Urothelium cell line (cell line): ENCODE measurements at places on chromosomes 1 and 21.

DNA sequence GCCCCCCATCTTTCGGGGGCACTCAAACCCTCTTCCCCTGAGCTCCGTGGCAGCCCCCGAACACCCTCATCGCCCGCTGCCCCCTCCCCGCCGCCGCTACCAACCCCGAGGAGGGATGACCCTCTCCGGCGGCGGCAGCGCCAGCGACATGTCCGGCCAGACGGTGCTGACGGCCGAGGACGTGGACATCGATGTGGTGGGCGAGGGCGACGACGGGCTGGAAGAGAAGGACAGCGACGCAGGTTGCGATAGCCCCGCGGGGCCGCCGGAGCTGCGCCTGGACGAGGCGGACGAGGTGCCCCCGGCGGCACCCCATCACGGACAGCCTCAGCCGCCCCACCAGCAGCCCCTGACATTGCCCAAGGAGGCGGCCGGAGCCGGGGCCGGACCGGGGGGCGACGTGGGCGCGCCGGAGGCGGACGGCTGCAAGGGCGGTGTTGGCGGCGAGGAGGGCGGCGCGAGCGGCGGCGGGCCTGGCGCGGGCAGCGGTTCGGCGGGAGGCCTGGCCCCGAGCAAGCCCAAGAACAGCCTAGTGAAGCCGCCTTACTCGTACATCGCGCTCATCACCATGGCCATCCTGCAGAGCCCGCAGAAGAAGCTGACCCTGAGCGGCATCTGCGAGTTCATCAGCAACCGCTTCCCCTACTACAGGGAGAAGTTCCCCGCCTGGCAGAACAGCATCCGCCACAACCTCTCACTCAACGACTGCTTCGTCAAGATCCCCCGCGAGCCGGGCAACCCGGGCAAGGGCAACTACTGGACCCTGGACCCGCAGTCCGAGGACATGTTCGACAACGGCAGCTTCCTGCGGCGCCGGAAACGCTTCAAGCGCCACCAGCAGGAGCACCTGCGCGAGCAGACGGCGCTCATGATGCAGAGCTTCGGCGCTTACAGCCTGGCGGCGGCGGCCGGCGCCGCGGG, 837 bp downstream of the FOXD3 start:
- no peak for DNase-seq

DNA sequence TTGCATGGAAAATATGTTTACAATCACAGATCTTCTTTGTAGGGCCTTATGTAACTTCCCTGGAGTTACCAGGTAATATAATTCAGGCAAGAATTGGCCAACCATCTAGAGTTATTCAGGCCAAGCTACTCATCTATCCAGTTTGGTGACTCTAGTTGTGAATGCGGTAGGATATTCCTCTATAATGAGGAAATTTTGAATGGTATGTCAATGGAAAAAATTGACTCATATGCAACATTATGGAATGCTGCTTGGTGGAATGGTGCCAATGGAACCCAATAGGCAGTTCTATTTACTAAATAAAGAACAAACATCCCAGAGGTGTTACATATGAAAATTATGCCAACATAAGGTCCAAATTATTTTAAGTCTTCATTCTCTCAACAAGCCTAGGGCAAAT, 5.6 kb upstream of the TNFSF18 start:
- DNase-seq: no peak

DNA sequence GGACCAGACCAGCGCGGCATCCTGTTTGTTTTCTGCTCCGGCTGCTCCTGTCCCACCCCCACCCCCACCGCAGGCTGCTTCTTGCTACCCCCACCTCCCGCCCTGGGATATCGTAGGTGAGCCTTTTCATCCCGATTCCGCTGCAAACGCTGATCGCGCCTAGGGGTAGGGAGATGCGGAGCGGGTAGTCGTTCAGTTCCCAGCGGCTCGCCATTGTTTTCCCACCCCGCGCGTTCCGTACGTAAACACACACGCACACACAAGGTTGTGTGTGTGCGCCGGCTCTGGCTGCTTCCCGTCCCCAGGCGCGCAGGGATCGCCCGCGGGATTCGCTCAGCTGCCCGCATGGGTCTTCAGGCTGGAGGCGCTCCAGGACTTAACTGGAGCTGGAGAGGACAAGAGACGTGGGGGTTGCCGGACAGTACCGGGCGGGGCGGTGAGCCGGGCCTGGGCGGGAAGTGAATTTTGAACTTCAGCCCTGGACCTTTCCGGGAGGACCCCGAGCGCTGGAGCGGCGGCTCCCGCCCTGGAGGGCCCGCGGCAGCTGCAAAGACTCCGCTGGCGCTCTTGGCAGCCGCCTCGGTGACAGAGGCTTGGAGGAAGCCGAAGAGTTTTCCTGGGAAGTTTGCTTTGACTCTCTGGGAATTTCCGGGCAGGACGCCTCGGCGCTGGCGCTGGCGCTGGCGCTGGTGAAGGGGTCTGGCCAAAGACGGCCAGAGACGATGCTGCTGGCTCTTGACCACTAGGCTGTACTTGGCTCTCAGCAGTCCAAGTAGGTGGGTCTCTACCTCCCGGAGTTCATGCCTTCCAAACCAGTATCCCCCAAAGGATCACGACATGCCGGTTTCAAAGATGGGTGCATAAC, 1.6 kb downstream of the SOX13 start:
- DNase-seq: peak; percentile 41

DNA sequence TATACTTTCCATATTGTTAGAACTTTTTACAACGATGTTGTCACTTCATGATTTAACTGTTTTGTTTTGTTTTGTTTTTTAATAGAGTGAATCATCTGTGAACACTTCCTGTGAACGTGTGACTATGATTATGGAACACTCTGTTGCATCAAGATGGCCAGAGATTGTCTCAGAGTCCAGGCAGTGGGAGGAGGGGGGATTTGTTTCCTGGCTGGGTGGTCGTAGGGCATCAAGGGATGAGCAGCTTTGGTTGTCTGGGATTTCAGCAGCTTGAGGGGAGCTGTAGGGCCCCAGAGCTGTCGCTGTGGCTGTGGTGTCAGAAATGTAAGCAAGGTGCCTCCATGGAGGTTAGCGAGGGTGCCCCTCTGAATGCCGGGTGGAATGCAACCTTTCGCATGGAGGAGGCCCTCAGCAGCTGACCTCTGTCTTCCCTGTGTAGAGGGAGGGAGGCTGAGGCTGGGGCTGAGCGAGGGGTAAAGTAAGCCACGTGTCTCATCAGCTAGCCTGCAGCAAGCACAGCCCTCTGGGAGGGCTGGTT, 21.4 kb downstream of the NEK2 start:
- no peak for DNase-seq

GRCh38 chr21:45156459-45156858, 82.1 kb downstream of the ADARB1 start:
- no peak for DNase-seq

- peak; percentile 75 for DNase-seq
Measured at GRCh38 chr1:41678111-41678878, 193.8 kb upstream of the EDN2 start.

DNA sequence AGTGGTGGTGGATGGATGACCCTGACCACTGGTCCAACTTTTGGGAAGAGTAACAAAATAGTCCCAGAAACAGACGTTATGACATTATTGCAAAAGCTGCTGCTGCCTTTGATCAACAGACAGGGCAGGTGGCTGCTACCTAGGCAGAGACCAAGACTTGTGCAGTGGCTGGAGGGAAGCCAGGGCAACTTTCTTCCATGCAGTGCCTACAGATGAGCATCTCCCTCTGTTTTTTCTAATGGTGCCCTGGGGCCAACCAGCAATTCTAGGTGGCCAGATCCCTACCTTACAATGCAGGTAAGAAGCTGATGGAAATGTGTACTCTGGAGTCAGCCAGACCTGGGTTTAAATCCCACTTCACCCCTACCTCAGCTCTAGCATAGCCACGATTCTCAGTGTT, 283.1 kb upstream of the POU3F1 start:
- DNase-seq: no peak

DNA sequence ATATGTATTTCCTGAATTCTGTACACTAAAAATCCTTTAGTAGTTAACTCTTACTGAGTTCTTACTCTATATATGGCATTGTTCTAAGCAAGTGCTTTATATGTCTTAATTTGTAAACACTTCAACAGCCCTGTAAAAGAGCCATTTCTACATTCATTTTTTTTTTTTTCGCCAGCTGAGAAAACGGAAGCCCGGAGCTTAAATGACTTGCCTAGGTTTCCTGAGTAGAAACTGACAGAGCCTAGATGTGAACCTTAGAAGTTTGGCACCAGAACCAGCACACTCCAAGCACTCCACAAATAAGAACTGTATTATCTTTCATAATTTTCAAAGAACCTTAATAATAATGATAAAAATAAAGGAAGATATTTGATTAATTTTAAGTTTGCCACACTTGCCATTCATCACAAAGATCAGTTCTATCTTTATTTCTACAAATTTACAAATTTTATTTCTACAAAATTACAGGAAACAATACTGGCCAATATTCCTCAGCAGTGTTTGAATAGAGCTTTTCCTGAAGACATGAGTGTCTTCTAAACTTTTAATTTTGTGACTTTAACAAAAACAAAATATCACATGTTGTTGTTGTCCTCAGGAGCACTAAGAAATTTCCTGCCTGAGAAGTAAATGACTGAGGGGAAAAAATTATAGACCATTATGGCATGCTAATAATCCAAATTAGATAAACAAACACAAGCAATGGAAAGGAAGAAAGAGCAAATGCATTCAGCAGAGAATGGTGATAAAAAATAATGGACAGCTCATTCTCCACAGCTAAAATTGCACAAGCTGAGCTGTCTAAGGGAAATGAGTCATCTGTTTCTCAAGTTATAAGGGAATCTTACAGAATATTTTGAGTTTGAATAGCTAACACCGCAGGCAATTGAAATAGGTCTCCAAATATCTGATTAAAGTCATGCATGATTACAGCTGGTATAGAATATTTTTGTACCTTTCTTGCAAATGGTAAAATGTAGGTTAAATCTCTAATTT, 71.2 kb downstream of the DPYD start:
- DNase-seq: peak; percentile 47

DNA sequence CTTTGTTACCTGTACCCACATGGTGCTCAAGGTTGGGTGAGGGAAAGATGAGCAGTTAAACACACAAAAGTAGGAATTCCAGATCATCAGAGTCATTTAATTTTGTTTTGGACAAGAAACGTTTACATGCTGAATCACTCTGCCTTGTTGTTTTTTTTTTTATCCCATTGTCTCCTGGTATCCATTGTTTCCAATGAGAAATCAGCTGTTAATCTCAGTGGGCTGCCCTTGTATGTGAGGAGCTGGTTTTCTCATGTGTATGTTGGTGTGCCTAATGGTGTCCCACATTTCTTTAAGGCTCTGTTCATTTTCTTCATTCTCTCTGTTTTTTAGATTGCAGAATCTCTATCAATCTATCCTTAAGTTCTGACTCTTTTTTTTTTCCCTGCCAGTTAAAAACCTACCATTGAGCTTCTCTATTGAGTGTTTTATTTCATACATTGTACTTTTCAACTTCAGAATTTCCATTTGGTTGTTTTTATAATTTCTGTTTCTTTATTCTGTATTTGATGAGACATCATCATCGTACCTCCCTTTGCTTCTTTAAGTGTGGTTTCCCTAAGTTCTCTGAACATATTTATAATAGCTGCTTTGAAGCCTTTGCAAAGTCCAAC, 8.8 kb upstream of the OBSCN start:
- DNase-seq: peak; percentile 55

GRCh38 chr1:213988507-213989001, 781 bp downstream of the PROX1 start:
- DNase-seq: peak; percentile 24

GRCh38 chr1:232748910-232749368, 56.3 kb upstream of the MAP10 start:
- no peak for DNase-seq

GRCh38 chr21:42538479-42539275, 25.0 kb downstream of the SLC37A1 start:
- no peak for DNase-seq
